ENCODE measurements at places on chromosomes 2 and 18.

- DNase-seq: no peak
Observed at GRCh38 chr2:101076581-101076980, 74.5 kb downstream of the RPL31 start.

DNA sequence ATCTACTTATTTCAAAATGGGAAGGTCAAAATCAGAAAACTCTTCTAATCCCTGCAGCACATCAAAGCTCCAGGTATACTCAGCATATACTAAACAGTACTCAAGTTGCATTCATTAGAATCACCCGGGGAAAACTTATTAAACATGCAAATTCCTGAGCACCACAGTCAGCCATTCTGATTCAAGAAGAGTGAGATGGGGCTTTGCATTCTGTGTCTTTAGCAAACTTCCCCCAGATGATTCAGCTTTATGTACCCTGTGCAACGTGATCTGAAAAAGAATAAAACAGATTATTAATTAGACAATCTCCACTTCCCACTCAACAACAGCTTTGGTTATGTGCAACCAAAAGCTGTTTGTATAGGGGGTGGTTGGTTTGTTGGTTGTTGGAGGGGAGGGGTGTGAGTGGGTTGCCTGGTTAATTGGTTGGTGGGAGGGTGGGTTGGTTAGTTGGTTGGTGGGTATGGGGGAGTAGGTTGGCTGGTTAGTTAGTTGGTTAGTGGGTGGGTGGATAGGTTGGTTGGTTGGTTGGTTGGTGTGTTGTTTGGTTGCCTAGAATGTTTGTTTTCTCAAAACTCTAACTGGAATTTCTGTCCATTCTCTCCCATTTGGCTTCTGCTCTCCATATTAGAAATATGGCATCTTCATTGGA is 112.5 kb upstream of the AGAP1 start:
- DNase-seq: no peak

- DNase-seq: no peak
Observed at GRCh38 chr18:59423259-59423658, 64.2 kb upstream of the LMAN1 start.

DNA sequence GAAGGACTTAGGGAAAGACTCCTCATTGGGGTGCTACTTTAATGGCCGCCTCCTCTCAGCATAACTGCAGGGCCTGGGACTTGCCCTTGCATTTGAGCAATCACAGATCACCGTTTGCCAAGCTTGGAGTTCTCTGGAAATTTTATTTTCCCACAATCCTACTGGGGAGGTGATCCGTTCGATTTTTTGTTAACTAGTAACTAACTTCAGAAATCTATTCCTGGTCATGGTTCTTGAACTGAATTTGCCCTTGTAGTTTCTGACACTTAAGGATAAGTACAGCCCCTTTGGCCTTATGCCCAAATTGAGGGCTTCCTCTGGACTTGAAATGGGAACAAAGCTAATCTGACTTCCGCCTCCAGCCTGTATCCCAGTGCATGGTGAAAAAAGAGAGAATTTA is 60.5 kb upstream of the ST3GAL5 start:
- no peak for DNase-seq

DNA sequence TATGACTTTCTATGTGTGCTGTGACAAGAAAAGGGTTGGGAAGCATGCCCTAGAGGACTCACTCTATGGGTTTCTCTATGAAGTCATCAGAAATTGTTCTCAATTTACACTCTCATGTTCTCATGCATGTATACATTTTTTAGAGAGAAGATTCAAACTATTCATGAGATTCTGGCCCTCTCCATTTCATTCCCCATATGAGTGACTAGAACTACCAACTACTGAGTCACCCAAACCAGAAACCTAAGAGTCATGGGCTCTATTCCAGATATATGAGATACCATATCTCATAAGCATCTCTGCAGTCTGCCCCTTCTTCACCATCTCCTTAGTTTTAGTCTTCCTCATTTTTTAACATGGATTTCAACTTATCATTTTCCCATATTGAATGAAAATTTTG is 87.7 kb downstream of the EXOC6B start:
- no peak for DNase-seq
